ENCODE measurements at places on chromosomes 4 and X.
A peak's percentile ranks its signal among the peaks of the same experiment; 100 is the strongest.

DNA sequence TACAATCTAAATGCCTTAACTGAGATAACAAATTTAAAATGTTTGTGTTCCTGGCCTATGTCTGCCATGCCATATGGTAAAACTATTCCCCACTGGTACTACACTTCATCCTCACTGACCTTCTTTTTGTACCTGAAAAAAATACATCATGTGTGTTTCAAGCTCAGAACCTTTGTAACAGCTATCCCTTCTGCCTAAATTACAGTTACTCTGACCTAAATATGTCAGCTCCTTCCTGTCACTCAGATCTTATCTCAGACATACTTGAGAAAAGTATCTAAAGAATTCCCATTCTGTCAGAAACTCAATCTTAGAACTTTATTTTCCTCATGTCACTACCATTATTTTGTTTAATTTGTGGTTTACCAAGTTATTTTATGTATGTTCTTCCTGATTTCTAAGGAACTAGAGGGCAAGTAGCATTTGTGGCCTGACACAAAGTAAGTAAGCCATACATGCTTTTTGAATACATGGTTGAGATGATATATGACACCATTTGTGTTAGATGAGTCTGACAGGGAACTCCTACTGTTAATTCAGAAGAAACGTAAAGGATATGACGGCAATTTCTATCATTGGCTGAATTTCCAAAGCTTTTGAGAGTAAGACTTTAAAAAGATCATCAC, 456.5 kb upstream of the NDST3 start:
- no peak for DNase-seq

DNA sequence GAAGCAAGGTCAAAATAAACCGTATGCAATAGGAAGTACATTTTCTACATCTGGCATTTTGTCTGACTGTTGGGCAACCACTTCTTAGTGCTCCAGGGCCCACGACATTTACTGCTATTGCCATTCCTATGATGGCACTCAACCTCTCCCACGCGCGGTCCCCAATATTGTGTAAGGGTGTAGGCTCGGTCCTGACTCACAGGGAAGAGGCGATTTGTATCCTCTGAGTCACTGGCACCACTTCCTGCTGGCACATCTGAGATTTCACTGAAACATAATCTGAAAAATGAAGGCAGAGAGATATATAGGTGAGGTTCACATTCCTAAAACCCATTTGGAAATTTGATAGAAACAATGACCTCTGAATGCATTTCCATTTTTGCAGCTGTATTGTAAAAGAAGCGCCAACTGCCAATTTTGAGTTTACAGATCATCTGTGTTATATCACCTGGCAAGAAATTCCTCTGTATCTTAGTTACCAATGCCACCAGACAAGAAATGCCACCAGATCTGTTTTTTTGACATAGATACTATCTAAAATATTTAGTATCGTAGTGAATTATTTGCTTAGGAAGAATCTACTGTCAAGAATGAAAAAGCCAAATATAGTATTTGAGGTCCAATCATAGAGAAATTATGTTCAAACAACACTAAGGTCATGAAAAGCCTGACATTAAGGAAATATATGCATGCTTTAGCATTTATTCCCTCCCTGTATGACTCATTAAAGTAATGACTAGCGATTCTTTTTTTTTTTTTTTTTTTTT, 9.8 kb downstream of the EREG start:
- peak; percentile 71 for DNase-seq

- DNase-seq = no peak
Measured at GRCh38 chrX:138886769-138887168, 175.3 kb upstream of the FGF13 start.

DNA sequence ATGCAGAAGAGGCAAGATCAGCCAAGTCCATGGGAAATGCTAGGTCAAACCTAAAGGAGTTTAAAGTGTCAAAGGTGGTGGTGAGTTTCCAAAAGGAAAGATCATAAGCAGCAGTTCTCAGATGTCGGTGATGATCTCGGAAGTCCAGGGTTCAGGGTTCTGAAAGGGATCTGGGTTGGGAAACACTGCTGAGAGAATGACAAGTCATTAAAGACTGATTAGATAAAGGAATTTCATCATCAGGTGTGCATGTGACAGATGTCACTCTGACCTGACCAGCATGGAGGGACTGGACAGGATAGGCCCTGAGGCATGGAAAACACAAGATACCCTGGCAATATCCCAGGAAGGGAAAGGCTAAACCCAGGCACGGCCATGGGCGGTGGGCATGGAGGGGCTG, 195.7 kb upstream of the TBL1X start:
- no peak for DNase-seq

DNA sequence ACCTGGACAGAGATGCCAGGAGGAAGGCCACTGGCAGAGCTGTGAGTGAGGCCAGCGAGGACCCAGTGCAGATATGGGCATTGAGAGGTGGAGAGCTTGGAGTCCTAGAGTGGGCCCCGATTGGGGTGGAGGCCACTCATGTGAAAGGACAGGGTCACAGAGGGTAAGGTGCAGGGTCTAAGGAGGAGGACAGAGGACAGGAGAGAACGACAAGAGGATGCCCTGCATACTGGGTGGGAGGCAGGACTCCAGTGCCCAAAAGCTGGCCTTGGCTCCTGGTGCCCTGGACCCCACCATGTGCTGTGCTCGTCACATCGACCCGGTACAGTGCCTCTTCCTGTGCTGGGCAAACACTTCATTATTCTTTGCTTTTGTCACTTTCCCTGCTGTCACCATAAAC, 66.7 kb downstream of the NAT8L start:
- DNase-seq = no peak

DNA sequence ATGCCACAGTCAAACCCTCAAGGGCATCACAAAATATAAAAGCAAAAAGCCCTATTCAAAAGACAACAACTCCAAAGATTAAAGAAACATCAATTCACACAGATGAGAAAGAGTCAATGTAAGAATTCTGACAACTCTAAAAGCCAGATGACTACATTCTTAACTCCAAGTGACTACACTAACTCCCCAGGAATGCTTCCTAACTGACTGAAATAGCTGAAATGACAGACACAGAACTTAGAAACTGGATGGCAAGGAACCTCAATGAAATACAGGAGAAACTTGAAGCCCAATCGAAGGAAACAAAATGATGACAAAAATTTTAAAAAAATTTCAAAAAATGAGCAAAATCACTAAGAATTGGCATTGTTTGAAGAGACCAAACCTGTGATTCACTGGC, 1047.6 kb upstream of the PCDH10 start:
- DNase-seq = no peak

- no peak for DNase-seq
Measured at GRCh38 chrX:153319295-153320046, 2.1 kb downstream of the PNMA6F start.

DNA sequence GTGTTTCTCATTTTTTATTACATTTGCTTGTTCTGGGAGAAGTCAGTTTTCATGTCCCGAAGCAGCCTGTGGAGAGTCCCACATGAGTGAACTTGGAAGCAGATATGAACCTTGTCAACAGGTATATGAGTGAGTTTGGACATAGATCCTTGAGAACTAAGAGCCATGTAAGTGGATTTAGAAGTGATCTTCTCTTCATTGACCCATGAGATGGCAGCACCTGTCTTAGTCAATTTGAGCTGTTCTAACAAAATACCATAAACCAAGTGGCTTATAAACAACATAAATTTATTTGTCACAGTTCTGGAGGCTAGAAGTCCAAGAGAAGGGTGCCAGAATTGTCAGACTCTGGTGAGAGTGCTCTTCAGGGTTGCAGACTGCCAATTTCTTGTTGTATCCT, 1043.8 kb downstream of the ADGRL3 start:
- DNase-seq = no peak

DNA sequence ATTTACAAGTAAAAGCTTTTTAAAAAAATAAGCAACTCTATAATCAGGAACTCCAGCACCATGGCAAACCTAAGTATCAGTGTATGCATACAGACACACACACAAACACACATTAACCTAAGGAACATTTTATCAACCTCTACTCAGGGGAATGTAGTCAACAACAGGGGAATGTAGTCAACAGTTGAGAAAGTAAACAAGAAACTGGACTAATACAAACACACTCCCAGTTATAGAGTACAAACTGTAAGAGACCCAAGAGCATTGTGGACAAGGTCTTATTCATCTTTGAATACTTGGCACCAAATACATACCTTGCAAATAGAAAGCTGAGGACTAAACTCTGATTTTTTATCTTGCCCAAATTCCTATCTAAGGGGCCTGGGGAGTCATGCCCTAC, 36.2 kb downstream of the PAPSS1 start:
- no peak for DNase-seq

DNA sequence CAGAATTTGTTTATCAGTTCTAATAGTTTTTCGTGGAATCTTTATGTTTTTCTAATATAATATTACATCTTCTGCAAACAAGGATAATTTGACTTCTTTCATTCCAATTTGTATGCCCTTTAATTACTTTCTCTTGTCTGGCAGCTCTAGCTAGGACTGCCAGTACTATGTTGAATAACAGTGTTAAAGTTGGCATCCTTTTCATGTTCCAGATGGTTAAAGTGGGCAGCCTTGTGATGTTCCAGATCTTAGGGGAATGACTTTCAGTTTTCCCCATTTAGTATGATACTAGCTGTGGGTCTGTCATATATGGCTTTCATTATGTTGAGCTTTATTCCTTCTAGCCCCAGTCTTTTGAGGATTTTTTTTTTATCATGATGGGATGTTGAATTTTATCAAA, 220.6 kb upstream of the WDFY3 start:
- no peak for DNase-seq

GRCh38 chr4:110005461-110006056, 92.9 kb downstream of the EGF start:
- no peak for DNase-seq

GRCh38 chr4:139167774-139168444, 9.1 kb downstream of the ELF2 start:
- no peak for DNase-seq

GRCh38 chrX:97230948-97231347, 347.2 kb downstream of the RPA4 start:
- DNase-seq = no peak

- no peak for DNase-seq
Measured at GRCh38 chr4:82050796-82051195, 323.0 kb downstream of the HNRNPD start.

All from body of pancreas (tissue), 4 donors.